ENCODE measurements at places on chromosomes 7 and 10. TPM values are rescaled to one million over a fixed set of nuclear protein-coding genes. Genes with fewer than 3 reads are reported as not detected.
A peak's percentile ranks its signal among the peaks of the same experiment; 100 is the strongest.

DNA sequence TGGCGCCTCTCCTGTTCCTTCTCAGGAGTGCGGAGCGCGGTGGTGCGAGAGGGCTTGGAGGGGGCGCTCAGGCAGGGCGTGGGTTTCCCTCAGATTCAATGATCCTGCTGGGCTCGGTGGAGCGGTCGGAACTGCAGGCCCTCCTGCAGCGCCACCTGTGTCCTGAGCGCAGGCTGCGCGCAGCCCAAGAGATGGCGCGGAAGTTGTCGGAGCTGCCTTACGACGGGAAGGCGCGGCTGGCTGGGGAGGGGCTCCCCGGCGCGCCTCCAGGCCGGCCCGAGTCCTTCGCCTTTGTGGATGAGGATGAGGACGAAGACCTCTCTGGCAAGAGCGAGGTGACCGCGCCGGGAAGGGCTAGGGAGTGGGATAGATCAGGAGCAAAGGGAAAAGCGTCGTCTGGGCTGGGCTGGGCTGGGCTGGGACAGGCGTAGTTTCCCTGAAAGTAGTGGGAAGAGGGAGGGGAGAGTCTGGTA is 17.0 kb downstream of the FAM131B start:
- DNase-seq, result peak; percentile 65
- H3K4me1 ChIP-seq, result peaks cover 3% of the 10 kb centered on the region
- H3K4me3 ChIP-seq, result no peak overlapping the region
- H3K36me3 ChIP-seq, result no peaks in the 10 kb centered on the region
- peaks cover 15% of the 10 kb centered on the region for H3K27me3 ChIP-seq
- H3K27ac ChIP-seq, result no peak overlapping the region

Gene JMJD1C
- 108 TPM for polyA plus RNA-seq

Gene RNF32
- polyA plus RNA-seq, result 1.1 TPM

Gene ANKRD30A
- polyA plus RNA-seq, result not detected

Gene ZFAND2A
- 84.5 TPM for polyA plus RNA-seq

Gene PNLIPRP1
- polyA plus RNA-seq, result 0.16 TPM

DNA sequence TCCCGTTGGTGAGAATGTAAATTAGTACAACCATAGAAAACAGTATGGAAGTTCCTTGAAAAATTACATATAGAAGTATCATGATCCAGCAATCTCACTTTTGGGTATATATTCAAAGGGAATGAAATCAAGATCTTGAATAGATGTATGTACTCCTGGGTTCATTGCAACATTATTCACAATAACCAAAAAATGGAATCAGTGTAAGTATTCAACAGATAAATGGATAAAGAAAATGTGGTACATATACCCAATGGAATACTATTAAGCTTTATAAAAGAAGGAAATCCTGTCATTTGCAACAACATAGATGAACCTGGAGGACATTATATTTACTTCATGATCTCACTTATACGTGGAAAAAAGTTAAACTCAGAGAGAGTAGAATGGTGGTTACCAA is 86.8 kb downstream of the TRIM24 start:
- no peaks in the 10 kb centered on the region for H3K27me3 ChIP-seq
- DNase-seq, result no peak
- H3K4me3 ChIP-seq, result no peak overlapping the region
- no peak overlapping the region for H3K27ac ChIP-seq

GRCh38 chr7:76424413-76425111 is at the start of gene ZP3:
Gene ZP3, plus strand, starts transcription at chr7:76424950. Its CDS starts 15 bp downstream, at chr7:76424965.
- H3K36me3 ChIP-seq, result no peaks in the 10 kb centered on the region
- H3K27ac ChIP-seq, result no peak within 1 kb of the TSS
- DNase-seq, result no peak
- H3K4me3 ChIP-seq, result no peak within 1 kb of the TSS
- no peaks in the 10 kb centered on the region for H3K27me3 ChIP-seq
- peaks cover 19% of the 10 kb centered on the region for H3K4me1 ChIP-seq

GRCh38 chr10:64174666-64175255 is 653.6 kb downstream of the REEP3 start:
- H3K4me3 ChIP-seq, result no peak overlapping the region
- no peaks in the 10 kb centered on the region for H3K27me3 ChIP-seq
- no peak overlapping the region for H3K27ac ChIP-seq
- H3K36me3 ChIP-seq, result no peaks in the 10 kb centered on the region

Gene TCAF2
- polyA plus RNA-seq, result 0.87 TPM

- no peak overlapping the region for H3K4me3 ChIP-seq
- DNase-seq, result no peak
Observed at GRCh38 chr7:91894781-91895480, 14.4 kb upstream of the MTERF1 start.

Gene CYTH3
- 24.2 TPM for polyA plus RNA-seq

Gene SFMBT2
- 0.97 TPM for polyA plus RNA-seq

- no peaks in the 10 kb centered on the region for H3K27me3 ChIP-seq
- H3K36me3 ChIP-seq, result no peaks in the 10 kb centered on the region
- no peak for DNase-seq
- H3K4me3 ChIP-seq, result no peak overlapping the region
- no peaks in the 10 kb centered on the region for H3K4me1 ChIP-seq
- H3K27ac ChIP-seq, result no peak overlapping the region
Observed at GRCh38 chr7:96775046-96775445, 65.4 kb upstream of the SEM1 start.

DNA sequence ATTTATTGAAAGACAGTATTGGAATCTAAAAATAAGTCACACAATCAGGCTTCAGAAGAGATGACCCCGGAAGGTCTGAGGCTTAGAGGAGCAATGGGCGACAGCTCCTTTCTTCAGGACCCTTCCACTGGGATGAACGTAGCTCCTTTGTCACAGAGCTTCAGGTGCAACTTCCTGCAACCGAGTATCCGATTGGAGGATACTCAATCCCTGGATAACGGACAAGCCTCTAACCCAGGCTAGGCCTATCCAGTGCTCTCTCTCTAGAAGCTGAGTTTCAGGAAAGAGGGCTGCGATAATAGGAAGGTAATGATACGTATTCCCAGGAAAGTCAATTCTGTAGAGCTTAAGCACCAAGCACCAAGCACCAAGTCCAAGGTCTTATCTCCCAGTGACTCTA is 349.4 kb upstream of the NPSR1 start:
- DNase-seq, result no peak
- H3K4me1 ChIP-seq, result no peaks in the 10 kb centered on the region
- no peak overlapping the region for H3K4me3 ChIP-seq
- H3K36me3 ChIP-seq, result no peaks in the 10 kb centered on the region
- H3K27ac ChIP-seq, result no peak overlapping the region

Gene LEP
- polyA plus RNA-seq, result not detected

Gene IFIT2
- polyA plus RNA-seq, result 4.9 TPM

Gene WDFY4
- 0.27 TPM for polyA plus RNA-seq

- DNase-seq, result no peak
- no peak overlapping the region for H3K4me3 ChIP-seq
- no peaks in the 10 kb centered on the region for H3K27me3 ChIP-seq
- H3K36me3 ChIP-seq, result no peaks in the 10 kb centered on the region
- peak overlapping the region; percentile 8 for H3K27ac ChIP-seq
Observed at GRCh38 chr7:130356121-130356875, 11.7 kb downstream of the CPA5 start.

All from small intestine (tissue), 16 donors.